ENCODE measurements at places on chromosomes 1 and 21.

DNA sequence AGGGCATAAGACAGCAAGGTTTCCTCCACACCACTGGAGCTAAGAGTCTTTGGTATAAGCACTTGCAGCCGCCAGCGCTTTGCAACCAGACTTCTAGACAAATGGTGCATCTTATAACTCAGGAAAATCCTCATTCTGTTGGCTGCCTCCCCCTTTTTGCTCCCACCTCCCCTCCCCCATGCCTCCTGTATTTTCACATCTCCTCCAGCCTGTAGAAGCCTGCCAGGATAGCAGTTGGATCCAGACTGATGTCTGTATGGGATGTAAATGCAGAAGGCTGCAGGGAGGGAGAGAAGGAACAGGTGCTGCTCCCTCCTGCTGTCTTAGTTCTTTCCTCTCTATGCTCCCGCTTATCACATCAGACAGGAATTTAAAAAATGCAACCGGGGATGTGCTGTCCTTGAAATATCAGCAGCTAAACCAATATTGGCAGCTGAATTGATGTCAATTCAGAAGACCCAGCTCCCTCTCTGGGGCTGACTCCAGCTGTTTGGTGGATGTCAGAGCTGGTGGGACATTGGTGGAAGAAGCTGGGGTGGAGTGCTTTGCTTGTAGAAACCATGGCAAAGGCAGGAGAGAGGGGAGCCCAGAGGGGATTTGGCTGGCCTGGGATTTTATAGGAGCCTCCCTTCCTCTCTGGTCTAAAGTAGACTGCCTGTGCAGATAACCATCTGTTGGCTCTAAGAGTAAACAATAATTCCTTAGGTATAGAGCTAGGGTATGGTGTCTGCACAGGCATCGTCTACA lies 53.5 kb downstream of the NFASC start:
- H3K4me3 ChIP-seq = no peak overlapping the region
- peaks cover 51% of the 10 kb centered on the region for H3K4me1 ChIP-seq
- no peaks in the 10 kb centered on the region for H3K36me3 ChIP-seq
- peaks cover 13% of the 10 kb centered on the region for H3K27me3 ChIP-seq

GRCh38 chr1:32592943-32593342 lies 53.7 kb downstream of the ZBTB8A start:
- H3K4me3 ChIP-seq = no peak overlapping the region
- no peaks in the 10 kb centered on the region for H3K27me3 ChIP-seq
- peaks cover 49% of the 10 kb centered on the region for H3K36me3 ChIP-seq
- no peak for DNase-seq
- no peaks in the 10 kb centered on the region for H3K4me1 ChIP-seq
- no peak overlapping the region for H3K27ac ChIP-seq

- peak; percentile 66 for DNase-seq
- H3K4me1 ChIP-seq = peaks cover 22% of the 10 kb centered on the region
- H3K4me3 ChIP-seq = peak overlapping the region; percentile 78
Measured at GRCh38 chr1:205543351-205544301, 39.2 kb downstream of the CDK18 start.

DNA sequence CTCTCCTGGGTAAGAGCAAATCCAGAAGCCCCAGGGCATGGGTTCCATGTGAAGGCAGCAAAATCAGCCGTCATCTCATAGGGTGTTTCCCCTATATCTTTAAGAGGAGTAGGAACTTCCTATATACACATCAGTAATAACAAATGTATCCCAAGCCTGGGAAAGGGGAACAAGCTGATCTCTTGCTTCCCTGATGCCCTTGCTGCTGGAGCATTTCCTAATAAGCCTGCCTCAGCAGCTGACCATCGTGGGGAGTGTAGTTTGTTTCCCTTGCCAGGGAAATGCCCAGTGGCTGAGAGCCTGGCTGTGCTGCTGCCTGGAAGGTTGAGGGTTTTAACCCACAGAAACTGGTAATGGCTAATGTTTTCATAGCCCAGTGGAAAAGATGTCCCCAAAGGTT lies 177.0 kb downstream of the NPHP4 start:
- peaks cover 25% of the 10 kb centered on the region for H3K27me3 ChIP-seq
- DNase-seq = no peak
- no peak overlapping the region for H3K27ac ChIP-seq
- H3K4me3 ChIP-seq = no peak overlapping the region
- no peaks in the 10 kb centered on the region for H3K36me3 ChIP-seq

DNA sequence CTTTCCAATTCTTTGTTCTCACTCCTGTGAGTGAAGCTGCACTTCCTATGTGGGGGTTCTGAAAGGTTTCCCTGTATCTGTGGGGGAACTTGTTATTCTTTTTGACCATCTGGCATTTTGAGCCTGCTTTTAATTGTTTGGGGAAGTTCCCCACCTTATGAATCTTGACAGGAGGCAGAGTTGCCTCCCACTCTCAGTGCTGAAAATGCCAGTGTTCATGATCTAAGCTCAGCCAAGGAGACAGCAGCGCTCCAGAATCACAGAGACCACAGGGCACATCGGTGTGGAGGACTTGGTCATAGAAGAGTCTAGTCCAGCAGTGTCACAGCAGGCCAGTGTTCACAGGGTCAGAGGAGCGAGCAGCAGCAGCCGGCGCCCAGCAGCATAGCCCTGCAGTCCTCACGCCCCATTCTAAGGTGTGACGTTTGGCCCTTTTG lies 63.8 kb upstream of the PRDX6 start:
- H3K36me3 ChIP-seq = no peaks in the 10 kb centered on the region
- DNase-seq = no peak
- peaks cover 9% of the 10 kb centered on the region for H3K4me1 ChIP-seq
- H3K27ac ChIP-seq = peak overlapping the region; percentile 44
- H3K27me3 ChIP-seq = no peaks in the 10 kb centered on the region
- no peak overlapping the region for H3K4me3 ChIP-seq

GRCh38 chr1:21764615-21765423 lies 18.1 kb downstream of the USP48 start:
- H3K27me3 ChIP-seq = no peaks in the 10 kb centered on the region
- no peak for DNase-seq
- H3K27ac ChIP-seq = peak overlapping the region; percentile 18

DNA sequence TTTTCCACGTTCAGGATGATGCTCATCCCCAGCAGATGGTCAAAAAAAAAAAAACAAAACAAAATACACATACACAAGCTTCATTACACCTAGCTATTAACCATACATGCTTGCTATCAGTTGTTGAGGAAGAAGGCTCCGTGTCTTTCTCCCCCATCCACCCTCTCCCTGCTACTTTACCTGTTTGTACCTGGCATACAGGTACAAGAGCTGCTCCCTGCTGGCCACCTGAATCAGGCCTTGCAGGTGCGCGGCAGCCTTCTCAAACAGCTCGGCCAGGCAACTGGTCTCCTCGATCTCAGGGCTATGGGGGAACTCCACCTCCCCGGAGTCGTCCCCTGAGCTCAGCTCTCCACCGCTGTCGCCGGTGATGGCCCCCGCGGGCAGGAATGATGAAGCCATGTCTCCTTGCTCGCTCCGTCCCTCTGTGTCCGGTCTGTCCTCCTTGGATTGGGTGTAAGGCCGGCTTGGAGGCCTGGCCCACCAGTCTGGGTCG lies 464 bp downstream of the ACBD6 start:
- peaks cover 32% of the 10 kb centered on the region for H3K4me1 ChIP-seq
- peak overlapping the region; percentile 98 for H3K4me3 ChIP-seq
- H3K27me3 ChIP-seq = no peaks in the 10 kb centered on the region
- peaks cover 14% of the 10 kb centered on the region for H3K36me3 ChIP-seq
- no peak for DNase-seq

DNA sequence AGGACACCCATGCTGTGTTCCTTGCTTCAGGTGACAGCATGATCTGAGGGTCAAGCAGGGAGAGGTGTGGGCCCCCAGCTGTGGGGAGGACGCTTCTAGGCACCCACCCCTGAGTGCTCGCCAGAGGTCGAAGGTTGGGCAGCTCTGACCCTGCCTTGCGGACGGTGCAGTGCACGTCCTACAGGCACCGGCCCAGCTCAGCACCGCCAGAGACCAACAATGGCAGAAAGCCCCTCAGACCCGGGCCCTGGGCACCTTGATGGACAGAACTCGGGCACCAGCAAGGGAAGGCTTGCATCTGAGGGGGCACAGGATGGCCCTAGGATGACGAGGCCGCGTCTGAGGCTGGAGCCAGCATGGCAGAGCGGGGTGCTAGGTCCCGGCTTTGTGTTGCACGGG lies 24.7 kb downstream of the NADK start:
- H3K27me3 ChIP-seq = no peaks in the 10 kb centered on the region
- no peak for DNase-seq
- peaks cover 2% of the 10 kb centered on the region for H3K4me1 ChIP-seq
- H3K27ac ChIP-seq = peak overlapping the region; percentile 42
- peaks cover 16% of the 10 kb centered on the region for H3K36me3 ChIP-seq
- no peak overlapping the region for H3K4me3 ChIP-seq

DNA sequence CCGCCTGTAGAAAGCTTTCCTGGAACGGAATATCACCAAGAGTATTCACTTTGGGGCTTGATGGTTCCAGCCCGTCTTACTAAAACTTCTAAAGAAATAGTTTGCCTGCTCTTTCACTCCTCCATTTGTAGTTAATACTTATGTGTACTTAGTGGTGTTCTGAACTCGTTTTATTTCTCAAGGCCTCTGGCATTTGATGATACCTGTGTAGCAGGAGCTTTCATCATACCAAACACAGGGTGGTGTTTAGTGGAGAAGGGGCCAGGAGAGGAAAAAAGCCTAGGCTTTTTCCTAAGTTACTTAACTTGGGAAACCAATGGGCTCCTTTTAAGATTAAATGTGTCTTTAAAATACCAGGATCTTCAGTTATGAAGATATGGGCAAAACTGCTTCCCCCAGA lies 74.3 kb downstream of the RPS6KA1 start:
- H3K4me3 ChIP-seq = no peak overlapping the region
- H3K4me1 ChIP-seq = peaks cover 43% of the 10 kb centered on the region
- H3K36me3 ChIP-seq = no peaks in the 10 kb centered on the region

- no peaks in the 10 kb centered on the region for H3K36me3 ChIP-seq
- H3K4me3 ChIP-seq = no peak overlapping the region
- no peak overlapping the region for H3K27ac ChIP-seq
Measured at GRCh38 chr1:7726623-7727022, 44.5 kb upstream of the VAMP3 start.

DNA sequence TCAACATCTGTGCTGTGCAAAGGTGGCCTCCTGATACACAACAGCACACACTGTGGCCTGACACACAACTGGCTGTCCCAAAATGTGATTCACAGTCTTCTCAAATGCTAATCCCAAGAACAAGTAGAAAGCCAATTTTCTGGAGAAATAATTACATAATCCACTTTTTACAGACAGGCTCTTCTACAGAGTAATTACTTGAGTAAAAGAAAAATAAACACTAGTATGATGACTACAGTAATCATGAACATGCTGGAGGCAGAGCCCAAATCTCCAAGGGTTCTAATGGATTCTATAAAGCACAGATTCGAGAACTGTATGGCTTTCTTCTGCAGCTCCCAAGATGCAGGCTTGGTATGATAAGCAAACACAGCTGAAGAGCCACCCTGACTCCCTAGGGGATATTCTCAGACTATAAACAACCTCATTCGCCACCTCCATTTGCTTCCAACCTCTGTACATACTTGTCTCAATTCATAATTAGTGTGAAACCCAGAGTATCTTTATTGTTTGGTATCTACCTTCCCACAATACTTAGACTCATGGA lies 81.9 kb downstream of the SIPA1L2 start:
- peaks cover 32% of the 10 kb centered on the region for H3K4me1 ChIP-seq
- no peaks in the 10 kb centered on the region for H3K27me3 ChIP-seq
- no peak overlapping the region for H3K4me3 ChIP-seq
- DNase-seq = no peak
- H3K36me3 ChIP-seq = peaks cover 4% of the 10 kb centered on the region
- no peak overlapping the region for H3K27ac ChIP-seq

DNA sequence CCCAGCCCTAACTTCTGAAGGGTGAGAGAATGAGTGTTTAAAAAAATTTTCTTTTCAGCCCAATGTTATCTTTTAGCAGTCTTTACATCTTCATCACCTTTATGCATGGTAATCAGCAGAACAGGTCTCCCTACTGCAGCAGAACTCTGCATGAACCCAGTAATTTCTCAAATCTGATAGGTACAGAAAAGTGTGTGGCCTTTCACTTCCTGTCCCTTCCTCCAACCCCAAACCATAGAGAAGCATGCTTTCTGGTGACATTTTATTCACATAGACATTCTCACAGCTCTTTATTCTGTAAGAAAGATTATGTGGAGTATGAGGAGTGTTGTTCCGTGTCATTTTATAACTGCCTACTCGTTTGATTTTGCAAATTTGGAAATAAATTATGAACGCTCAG lies 68.6 kb downstream of the RPAP2 start:
- H3K4me1 ChIP-seq = no peaks in the 10 kb centered on the region
- no peak overlapping the region for H3K4me3 ChIP-seq
- H3K36me3 ChIP-seq = peaks cover 62% of the 10 kb centered on the region
- H3K27me3 ChIP-seq = no peaks in the 10 kb centered on the region
- no peak overlapping the region for H3K27ac ChIP-seq

DNA sequence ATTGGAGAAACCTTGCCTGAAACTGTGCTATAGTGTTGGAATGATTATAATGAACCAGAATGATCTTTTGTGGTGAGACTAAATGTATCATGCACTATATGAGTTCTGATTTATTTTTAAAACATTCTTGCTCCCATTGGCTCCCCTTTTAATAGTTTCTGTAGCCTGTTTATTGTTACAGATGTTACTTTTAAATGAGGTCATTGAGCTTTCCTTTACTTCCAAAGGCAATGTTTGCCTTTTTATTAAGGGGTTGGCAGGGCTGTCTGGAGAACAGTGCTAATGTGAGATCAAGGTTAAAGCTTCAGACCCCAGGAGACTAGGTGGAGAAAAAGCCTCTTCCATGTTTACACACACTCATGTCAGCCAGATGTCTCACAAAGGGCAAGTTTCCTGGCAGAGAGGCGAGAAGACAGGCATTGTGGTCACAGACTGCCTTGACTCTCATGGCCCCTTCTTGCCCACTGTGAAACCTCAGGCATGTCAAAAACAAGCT lies 120.6 kb upstream of the RAVER2 start:
- H3K4me3 ChIP-seq = no peak overlapping the region
- peaks cover 19% of the 10 kb centered on the region for H3K36me3 ChIP-seq
- H3K4me1 ChIP-seq = peaks cover 18% of the 10 kb centered on the region
- no peaks in the 10 kb centered on the region for H3K27me3 ChIP-seq
- DNase-seq = no peak

- no peak for DNase-seq
- H3K27ac ChIP-seq = no peak overlapping the region
- H3K27me3 ChIP-seq = peaks cover 5% of the 10 kb centered on the region
- H3K36me3 ChIP-seq = peaks cover 18% of the 10 kb centered on the region
Measured at GRCh38 chr1:232568331-232568852, 61.5 kb downstream of the SIPA1L2 start.

- no peaks in the 10 kb centered on the region for H3K36me3 ChIP-seq
- H3K4me3 ChIP-seq = no peak overlapping the region
- DNase-seq = no peak
- no peak overlapping the region for H3K27ac ChIP-seq
Measured at GRCh38 chr1:25095635-25096200, 136.6 kb downstream of the SYF2 start.
